Activated T-cell treated with anti-CD3 and anti-CD28 coated beads, Interleukin-2, amount 50 U/mL, for 24 hours (primary cell): ENCODE measurements at places on chromosomes 3 and 15.
A peak's percentile ranks its signal among the peaks of the same experiment; 100 is the strongest.

- DNase-seq, result no peak
These were observed 18.2 kb upstream of the JMJD7 start for GRCh38 chr15:41809526-41810220.

DNA sequence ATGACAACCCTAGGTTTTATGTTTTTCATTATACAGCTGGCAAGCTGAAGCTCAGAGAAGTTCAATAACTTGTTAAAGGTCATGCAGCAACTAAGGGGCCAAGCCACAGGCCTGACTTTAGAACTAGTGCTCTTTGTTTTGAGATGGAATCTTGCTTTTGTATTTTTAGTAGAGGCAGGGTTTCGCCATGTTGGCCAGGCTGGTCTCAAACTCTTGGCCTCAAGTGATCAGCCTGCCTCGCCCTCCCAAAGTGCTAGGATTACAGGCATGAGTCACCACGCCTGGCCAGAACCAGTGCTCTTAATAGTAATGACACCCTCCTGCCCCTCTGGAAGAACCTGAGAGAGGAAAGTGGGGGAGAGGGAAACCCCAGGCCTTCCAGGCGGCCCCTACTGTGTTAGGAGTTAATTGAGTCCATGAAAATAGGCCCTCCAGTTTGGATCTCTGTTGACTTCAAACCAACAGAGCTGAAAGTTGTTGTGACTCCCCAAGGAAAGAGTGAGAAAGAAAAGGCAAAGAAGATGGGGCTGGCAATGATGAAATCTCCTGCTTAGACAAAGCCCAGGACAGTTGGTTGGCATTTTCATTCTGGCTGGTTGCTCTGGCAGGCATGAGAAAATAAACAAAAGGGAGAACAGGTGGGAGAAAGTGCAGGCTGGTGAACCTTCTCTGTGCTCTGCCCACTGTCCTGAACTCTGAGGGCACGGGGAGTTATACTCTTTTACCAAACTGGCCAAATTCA is 3.6 kb upstream of the PRRT3 start:
- DNase-seq, result no peak

- no peak for DNase-seq
These were observed 20.2 kb downstream of the AMOTL2 start for GRCh38 chr3:134353831-134354611.

DNA sequence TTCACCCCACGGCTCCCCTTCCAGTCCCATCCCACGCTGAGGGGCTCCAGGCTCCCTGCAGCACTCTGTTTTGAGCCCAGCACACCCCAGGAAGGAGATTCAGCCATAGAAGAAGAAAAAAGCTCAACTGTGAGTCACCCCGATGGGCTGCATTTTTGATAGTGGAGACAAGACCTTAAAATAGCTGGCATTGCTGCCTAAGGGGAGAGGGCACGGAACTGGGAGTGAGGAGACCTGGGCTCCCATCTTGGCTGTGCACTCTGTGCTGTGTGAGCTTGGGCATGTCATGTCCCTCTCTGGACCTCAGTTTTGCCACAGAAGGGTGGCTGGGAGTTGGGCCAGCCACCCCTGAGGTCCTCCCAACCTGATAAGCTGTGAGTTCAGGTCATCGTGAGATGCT is 57.2 kb upstream of the SMAD6 start:
- DNase-seq, result no peak

GRCh38 chr3:58422756-58423325 is 10.8 kb downstream of the PDHB start:
- DNase-seq, result no peak

- no peak for DNase-seq
These were observed 351.4 kb downstream of the OXSM start for GRCh38 chr3:26141296-26141695.

DNA sequence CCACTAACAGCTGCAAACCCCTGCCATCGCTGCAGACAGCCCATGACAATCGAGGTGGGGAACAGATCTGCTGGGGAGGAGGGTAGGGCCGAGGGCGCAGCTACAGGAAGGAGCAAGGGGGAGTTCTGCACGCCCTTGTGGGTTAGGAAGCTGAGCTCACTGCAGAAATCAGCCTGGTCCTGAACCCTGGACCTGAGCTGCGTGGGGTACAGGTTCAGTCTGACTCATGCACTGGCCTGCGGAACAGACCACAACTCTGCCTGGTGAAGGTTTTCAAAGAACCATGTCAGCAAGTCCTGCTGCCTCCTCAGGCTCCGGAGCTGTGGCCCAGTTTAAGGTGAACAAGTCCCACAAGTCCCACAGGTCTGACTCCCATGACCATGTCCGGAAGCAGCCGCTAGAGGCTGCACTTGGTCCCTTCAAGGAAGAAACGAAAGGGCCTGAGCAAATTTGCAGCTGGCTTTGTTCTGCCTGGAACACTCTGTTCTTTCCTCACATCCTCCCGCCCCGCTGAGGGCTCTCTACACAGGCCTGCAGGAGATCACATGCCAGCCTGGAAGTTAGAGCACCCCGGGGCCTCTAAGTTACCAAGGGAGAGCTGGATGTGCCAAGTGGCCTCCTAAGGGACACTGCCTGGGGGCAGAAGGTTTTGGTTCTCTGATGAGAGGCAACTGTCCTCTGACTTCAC is 49.4 kb upstream of the AKAP13 start:
- DNase-seq, result peak; percentile 75

DNA sequence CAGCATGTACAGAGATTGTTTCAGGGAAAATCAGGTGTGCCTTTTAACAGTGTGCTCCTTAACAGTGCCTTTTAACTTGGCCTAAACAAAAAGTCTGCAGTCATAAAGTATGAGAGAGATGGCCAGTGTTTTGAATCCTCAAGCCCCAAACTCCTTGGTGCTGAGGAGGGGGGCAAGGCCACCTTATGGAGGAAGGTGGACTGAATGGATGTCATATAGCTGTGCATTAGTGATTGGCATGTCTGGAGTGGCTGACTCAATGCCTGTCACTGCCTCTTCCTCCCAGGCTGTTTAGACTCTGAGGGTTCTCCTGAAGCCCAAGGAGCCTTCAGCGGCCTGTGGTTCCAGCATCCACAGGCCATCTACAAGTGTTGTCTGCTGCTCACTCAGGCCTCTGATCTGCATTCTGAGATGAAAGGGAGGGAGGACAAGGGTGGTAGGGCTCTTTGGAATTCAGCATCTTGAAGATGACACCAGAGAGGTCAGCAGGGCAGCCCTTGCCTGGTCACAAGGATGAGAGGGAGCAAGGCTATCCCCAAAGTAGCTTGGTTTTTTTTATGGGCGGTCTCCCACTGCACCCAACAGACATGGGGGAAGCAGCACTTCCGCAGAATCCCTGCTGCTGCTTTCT is 1.5 kb downstream of the FOXL2NB start:
- no peak for DNase-seq

GRCh38 chr3:71309886-71310285 is 273.6 kb downstream of the FOXP1 start:
- DNase-seq, result no peak
